ENCODE measurements at places on chromosomes 7 and 10. TPM values are rescaled to one million over a fixed set of nuclear protein-coding genes. Genes with fewer than 3 reads are reported as not detected.

DNA sequence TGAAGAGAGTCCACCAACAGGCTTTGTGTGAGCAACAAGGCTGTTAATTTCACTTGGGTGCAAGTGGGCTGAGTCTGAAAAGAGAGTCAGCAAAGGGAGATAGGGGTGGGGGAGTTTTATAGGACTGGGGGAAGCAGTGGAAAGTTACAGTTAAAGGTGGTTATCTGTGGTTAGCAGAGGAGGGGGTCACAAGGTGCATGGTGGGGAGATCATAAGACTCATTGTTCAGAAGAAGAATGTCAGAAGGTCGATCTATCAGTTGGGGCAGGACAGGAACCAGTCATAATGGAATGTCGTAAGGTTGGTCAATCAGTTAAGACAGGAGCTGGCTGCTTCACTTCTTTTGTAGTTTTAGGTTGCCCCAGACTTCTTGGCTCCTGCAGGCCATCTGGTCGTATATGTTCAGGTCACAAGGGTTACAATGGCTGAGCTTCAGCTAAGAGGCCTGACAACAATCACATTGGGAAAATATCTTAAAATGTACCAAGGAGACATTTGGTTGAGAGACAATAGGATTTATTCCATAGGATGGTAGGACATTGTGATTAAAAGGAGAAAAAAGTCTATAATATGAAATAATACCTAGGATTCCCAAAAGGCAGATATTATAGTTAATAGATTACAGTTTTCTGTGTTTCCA lies 356.4 kb downstream of the ANKRD7 start:
- DNase-seq, result no peak

The VWA2 gene
- total RNA-seq, result not detected

GRCh38 chr10:126350216-126350992 lies 37.9 kb downstream of the ADAM12 start:
- peak; percentile 99 for DNase-seq

DNA sequence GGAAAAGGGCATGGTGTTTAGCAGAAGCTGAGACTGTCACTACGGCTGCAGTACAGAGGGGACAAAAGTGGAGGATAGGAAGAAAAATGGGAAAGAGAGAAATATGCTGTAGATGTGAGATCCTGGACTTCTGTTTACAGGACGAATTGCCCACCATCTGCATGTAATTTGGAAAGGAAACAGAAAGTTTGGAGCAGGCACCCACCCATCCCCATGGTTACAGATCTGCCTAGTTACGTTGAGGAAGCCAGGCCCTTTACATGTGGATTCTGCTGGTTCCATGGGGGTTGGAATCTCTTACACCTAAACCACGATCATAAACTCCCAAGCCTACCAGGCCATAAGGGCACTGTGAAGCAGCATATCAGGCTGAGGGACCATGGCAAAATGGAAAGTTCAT lies 84.3 kb downstream of the WDFY4 start:
- no peak for DNase-seq

The C10orf53 gene
- not detected for total RNA-seq

The PAOX gene
- total RNA-seq, result 0.70 TPM

DNA sequence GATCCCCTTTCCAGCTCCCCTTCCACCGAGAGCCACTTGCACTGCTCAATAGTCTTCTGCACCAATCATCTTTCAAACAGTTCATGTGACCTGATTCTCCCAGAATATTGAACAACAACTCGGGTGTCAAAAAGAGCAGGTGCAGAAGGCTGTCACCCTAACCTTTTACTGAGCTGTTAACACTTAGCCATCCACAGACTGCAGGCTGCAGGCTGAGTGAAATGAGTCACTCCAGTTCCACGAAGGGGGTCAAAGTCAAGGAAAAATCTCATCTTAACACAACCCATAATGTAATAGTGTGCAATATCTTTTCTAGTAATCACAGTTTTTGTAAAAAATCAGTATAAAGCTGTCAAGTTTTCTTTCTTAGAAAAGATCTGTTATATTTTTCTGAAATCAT lies 63.1 kb downstream of the MTPAP start:
- no peak for DNase-seq

- DNase-seq, result peak; percentile 100
Measured at GRCh38 chr10:29658984-29659965, 24.5 kb upstream of the SVIL start.

DNA sequence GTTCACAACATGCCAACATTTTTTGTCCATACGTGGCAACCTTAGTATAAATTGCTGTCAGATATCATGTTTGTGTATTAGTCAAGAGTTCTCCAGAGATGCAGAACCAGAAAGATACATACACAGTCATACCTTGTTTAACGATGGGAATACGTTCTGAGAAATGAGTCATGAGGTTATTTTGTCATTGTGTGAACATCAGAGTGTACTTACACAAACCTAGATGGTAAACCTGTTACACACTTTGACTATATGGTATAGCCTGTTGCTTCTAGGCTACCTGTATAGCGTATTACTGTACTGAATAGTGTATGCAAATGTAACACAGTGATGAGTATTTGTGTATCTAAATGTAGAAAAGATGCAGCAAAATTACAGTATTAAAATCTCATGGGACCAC lies 22.3 kb downstream of the ZNF518A start:
- DNase-seq, result no peak

DNA sequence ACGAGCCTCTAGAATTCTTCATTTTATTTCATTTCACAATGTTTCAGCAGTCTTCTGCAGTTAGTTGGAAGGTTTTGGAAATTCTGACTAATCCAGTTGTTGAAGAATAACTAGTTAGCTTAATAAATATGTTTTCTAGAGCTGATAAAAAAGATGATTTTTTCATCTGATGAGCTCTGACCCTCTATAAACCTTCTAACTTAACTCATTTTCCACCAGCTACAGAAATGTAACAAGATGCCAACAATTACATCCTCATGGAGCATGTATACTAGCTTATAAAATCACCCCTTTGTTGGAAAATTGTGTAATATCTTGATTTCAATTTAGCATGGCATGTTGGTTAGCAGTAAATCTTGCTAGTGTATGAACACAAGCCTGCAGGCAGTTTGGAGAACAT lies 33.1 kb downstream of the KAT6B start:
- DNase-seq, result no peak

- DNase-seq, result no peak
Measured at GRCh38 chr7:79998363-79998762, 136.3 kb upstream of the GNAI1 start.

The FOXI2 gene
- total RNA-seq, result not detected

The UCMA gene
- not detected for total RNA-seq

DNA sequence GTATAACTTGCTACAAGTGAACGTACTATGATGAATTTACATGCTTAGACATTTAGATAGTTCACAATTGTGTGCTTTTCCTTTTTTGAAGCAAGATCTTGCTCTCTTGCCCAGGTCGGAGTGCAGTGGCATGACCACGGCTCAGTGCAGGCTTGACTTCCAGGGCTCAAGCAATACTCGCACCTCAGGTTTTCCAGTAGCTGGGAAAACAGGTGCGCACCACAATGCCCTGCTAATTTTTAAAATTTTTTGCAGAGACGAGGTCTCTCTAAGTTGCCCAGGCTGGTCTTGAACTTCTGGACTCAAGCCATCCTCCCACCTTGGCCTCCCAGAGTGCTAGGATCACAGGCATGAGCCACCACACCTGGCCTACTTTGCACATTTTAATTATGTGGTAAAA lies 1.8 kb downstream of the GPR15LG start:
- no peak for DNase-seq

DNA sequence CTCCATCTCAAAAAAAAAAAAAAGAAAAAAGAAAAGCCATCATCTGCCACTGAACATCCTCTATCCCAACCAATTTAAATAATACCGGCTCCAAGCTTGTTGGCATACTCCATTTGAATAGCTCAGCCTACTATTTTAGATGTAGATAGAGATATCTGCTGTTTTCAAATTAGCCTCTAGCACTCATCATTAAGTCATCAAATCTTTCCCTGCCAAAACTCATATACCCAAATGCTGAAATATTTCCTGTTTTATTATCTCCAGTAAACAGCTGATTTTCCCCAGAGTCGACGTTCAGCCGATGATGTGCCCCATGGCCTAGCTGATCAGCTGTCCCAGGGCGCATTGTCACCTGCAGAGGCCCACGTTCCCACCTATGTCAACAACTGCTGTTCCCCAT lies 34.5 kb upstream of the FRMD4A start:
- DNase-seq, result no peak

- no peak for DNase-seq
Measured at GRCh38 chr7:127501817-127502216, 83.6 kb downstream of the GCC1 start.

The TRPV5 gene
- total RNA-seq, result not detected

The OPN4 gene
- not detected for total RNA-seq

GRCh38 chr7:36036590-36036989 lies 116.5 kb upstream of the EEPD1 start:
- DNase-seq, result no peak

The STX1A gene
- 51.6 TPM for total RNA-seq

- DNase-seq, result no peak
Measured at GRCh38 chr7:50504646-50505546, 54.7 kb upstream of the FIGNL1 start.

DNA sequence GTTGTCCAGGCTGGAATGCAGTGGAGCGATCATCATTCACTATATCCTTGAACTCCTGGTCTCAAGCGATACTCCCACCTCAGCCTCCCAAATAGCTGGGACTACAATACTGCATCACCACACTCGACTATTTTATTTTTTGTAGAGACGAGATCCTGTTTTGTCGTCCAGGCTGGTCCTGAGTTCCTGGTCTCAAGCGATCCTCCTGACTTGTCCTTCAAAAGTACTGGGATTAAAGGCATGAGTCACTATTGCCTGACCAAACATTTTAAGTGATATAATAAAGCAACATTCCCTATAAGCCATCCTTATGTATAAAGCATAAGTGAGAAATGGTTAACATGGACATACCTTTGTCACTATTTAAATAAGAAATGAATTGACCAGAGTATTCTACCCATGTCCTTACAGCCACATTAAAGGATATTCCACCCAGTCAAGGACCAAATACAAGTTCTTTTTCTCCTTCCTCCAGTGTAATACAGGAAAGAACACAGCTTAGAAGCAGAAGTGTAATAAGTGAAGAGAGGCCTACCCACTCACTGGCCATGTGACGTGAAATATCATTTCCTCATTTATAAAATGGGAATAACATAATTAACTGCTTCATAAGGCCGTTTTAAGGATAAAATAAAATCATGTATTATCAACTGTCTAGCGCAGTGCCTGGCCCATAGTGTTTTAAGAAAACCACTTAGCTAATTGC lies 82.0 kb downstream of the DOCK4 start:
- no peak for DNase-seq

- no peak for DNase-seq
Measured at GRCh38 chr10:44233561-44234482, 151.1 kb downstream of the CXCL12 start.

DNA sequence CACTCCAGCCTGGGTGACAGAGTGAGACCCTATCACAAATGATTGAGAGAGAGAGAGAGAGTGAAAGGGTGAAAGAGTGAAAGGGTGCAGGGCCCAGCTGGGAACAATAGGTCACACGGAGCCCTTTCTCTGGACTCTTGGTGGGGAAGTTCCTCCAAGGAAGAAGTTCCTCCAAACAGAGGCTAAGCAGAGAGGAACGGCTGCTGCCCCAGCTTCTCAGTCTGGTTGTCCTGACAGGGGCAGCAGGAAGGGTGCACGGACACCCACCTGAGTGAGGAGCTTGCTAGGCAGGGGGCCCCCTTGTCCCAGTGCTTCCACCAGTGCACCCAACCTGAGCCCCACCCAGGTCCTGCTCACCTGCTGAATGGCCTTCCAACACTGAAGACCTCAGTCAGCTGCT lies 38.8 kb upstream of the MYL10 start:
- no peak for DNase-seq

The VWDE gene
- 1.1 TPM for total RNA-seq

The URGCP gene
- 20.6 TPM for total RNA-seq

GRCh38 chr10:93058139-93058538 lies 2.5 kb upstream of the CYP26C1 start:
- DNase-seq, result no peak

- peak; percentile 27 for DNase-seq
Measured at GRCh38 chr7:47653550-47654411, 71.9 kb upstream of the TNS3 start.

The CARD11 gene
- total RNA-seq, result 0.17 TPM

- DNase-seq, result no peak
Measured at GRCh38 chr10:77138541-77138940, 499.1 kb downstream of the KCNMA1 start.

The PAPSS2 gene
- 16.6 TPM for total RNA-seq

DNA sequence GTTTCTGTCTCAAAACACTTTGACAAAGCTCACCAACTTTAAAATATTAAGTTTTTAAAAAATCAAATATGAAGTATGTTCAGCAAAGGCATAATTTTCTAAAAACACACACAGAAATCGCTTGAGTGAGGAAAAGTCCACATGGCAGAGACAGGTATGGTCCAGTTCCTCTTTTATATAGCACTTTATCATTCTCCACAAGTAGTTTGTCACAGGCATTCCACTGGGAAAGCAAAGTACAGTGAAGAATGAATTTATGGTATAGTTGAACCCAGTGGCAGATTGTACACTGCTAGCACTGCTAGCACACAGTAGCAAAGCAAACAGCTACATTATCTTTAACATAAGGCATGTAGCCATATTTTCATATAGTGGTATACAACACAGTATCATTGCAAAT lies 102.3 kb downstream of the HECTD2 start:
- no peak for DNase-seq

The NME8 gene
- total RNA-seq, result not detected

DNA sequence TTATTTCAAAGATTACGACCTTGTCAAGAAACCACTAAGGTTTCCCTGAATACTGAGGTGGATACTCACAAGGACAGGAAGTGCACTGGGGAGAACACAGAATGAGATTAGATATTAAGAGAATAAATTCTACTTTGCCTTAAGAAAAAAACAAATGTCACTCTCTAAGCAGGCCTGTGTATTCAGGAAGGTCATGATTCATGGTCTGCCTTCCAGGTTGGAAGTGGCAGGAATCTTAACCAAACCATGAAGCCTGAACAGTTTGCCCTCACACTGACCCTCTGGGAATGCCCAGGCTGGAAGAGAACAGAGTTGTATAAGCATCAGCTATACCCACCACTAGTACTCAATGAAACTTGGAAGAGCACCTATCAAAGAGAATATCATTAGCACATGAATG lies 227.6 kb downstream of the DGKI start:
- peak; percentile 26 for DNase-seq

DNA sequence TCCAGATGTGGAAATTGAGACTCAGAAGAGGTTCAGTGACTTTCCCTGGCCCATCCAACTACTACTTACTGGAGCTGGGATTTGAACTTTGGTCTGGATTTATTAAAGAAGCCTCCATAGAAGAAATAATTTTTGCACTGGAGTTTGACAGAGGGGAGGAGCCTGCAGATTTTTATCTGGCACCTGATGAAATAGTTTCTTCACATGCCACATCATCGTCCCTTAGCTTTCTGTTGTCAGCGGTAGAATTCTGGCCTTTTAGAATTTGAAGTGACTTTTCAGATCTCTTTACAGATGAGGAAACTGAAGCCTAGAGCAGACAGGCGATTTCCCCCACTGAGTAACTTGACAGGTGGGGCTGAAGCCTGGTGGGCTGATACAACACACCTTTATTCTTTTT lies 233.5 kb downstream of the LRMDA start:
- DNase-seq, result no peak

Data from HT1080 (cell line).